GM12891 (cell line): ENCODE measurements at places on chromosomes 4 and X.

- no peak for DNase-seq
These were observed 12.7 kb upstream of the SMIM43 start for GRCh38 chr4:121777625-121778024.

DNA sequence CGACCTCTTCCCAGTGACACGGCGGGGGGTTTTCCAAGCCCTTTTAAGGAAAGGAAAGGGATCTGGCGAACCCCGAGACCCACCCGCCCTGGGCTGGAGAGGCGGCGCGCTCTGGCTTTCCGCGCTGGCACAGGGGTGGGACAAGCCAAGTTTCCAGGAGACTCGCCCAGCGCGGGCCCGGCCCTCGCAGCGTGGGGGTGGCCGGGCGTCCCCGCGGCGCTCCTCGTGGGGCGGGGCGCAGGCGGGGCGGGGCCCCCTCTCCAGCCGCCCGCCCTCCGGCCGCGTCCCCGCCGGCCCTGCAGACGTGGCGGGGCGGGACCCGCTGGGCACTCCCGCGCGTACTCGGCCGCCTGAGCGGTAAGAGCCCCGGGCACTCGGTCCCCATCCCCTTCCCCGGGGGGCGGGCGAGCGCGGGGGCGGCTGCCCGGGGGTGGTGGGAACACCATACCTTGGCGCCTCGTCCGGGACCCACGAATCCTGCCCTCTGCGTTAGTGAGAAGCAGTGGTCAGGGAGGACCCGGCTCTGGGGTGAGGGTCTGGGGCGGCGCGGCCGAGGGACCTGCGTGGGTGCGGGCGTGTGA, at the start of gene FAM114A1:
FAM114A1 (plus strand) TSS at position 329 of the 581 bp plus-strand sequence. CDS start 10,273 bp downstream, outside the sequence.
- peak; percentile 82 for DNase-seq

- DNase-seq, result no peak
These were observed 32.5 kb downstream of the TLL1 start for GRCh38 chr4:165905405-165906027.

DNA sequence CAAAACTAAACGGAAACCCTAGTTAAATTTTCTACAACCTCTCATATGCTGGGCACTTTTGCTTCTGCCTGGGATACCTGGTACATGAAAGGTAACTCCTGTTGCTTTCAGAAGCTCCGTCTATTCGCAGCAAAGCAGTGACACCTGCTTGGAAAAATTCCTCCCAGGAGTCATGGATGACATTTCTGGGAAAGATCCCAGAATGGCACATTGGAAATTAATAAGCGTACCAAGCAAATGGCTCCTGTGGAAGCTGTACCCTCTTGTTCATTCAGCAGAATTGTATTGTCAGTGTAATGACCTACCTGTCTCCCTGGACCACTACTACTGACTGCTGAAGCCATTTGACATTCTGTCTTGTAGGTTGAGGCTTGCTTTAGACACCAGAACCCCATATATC, 349.7 kb upstream of the NOCT start:
- DNase-seq, result no peak

GRCh38 chr4:51918251-51918650, 75.3 kb downstream of the DCUN1D4 start:
- DNase-seq, result no peak

DNA sequence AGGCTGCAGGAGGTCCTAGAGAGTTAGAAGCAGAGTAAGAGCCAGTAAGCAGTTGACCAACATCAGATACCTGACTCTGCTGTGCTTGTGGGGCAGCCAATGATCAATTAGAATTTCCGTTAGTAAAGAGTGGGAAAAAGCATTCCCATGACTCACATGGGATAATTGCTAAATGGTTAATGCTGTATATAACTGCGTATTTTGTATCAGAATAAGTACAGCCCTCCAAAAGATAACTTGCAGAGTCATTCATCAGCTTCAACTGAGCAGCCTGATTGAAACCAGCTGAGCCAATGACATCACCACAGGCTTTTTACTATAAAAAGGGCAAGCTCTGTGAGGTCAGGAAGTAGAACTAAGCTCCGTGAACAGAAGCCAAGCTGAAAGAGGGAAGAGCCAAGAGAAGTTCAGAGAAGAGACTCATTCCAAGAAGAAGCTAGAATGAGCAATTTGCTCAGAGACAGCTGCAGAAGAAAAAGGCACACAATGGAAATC, 67.9 kb downstream of the PPP3CA start:
- no peak for DNase-seq

DNA sequence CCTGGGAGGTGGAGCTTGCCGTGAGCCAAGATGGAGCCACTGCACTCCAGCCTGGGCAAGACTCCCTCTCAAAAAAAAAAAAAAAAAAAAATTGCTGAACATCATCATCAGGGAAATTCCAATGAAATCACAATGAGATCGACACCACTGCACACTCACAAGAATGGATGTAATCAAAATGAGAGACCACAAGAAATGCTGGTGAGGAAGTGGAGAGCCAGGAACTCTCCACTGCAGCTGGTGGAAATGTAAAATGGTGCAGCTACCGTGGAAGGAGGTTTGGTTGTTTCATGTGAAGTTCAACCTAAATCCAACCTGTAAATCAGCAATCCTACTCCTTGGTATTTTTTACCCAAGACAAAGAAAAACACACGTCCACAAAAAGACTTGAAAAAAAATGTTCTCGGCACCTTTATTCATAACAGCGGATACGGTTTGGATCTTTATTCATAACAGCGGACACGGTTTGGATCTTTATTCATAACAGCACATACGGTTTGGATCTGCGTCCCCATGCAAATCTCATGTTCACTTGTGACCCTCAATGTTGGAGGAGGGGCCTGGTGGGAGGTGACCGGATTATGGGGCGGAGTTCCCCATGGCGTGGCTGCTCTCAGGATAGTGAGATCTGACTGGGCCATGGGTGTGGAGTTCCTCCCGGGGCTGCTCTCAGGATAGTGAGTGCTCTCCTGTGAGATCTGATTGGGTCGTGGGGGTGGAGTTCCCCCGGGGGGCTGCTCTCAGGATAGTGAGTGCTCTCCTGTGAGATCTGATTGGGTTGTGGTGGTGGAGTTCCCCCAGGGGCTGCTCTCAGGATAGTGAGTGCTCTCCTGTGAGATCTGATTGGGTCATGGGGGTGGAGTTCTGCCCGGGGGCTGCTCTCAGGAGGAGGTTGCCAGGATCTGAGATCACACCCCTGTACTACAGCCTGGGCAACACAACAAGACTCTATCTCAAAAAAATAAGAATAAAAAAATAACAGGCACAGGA, 7.7 kb downstream of the GAK start:
- no peak for DNase-seq

GRCh38 chr4:87317527-87317926, 5.2 kb downstream of the HSD17B13 start:
- no peak for DNase-seq

- DNase-seq, result no peak
These were observed 654.6 kb downstream of the RAPGEF2 start for GRCh38 chr4:159757499-159757898.

- DNase-seq, result no peak
These were observed 10.2 kb downstream of the ATXN3L start for GRCh38 chrX:13309631-13310030.

- DNase-seq, result no peak
These were observed 20.2 kb downstream of the CCNG2 start for GRCh38 chr4:77177199-77177598.

DNA sequence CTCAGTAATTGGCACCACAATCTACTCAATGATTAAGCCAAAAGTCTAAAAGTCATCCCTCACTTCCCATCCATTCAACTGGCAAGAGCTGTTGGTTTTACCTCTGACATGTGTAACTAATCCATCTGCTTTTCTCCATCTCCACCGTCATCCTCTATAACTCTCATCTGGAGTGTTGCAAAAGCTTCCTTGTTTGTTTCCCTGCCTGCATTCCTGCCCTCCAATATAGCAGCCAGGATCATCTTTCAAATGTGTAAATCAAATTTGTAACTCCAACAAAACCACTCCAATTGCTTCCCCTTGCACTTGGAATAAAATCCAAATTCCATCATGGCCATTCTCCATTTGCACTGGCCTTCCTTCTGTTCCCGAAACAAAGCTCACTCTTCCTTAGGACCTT, 4.3 kb upstream of the PLAC8 start:
- no peak for DNase-seq

- DNase-seq, result no peak
These were observed 42.6 kb downstream of the SPANXA2 start for GRCh38 chrX:141632124-141632523.

GRCh38 chr4:122403861-122404260, 25.1 kb downstream of the ADAD1 start:
- DNase-seq, result no peak

DNA sequence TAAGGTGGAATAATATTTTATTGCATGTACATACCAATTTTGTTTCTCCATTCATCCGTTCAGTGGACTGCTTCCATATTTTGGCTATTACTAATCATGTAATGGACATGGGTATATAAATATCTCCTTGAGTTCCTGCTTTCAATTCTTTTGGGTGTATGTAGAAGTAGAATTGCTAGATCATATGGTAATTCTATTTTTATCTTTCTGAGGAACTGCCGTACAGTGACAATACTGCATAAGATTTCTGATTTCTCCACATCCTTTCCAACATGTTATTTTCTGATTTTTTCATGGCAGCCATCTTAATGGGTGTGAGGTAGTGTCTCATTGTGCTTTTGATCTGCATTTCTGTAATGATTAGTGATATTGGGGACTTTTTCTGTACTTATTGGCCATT, 19.2 kb downstream of the ALPK1 start:
- DNase-seq, result no peak

- no peak for DNase-seq
These were observed 35.9 kb downstream of the PNMA5 start for GRCh38 chrX:152958047-152958446.

DNA sequence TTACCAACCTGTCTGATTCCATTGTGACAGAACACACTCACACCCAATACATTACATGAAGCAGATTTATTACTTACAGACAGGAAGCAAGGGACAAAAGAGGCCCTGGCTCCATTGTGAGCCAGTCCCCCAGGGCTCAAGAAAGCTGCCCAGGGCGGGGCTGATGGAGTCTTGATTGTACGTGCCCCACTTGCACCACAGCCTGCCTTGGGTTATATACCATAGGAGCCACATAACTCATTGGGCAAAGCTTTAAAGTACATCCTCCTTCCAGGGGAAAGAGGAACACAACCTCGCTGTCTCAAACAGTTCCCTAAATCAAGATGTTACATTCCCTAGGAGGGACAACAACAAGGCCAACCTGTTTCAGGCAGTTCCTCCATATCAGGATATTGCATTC, 3.4 kb upstream of the ZRSR2 start:
- DNase-seq, result no peak

DNA sequence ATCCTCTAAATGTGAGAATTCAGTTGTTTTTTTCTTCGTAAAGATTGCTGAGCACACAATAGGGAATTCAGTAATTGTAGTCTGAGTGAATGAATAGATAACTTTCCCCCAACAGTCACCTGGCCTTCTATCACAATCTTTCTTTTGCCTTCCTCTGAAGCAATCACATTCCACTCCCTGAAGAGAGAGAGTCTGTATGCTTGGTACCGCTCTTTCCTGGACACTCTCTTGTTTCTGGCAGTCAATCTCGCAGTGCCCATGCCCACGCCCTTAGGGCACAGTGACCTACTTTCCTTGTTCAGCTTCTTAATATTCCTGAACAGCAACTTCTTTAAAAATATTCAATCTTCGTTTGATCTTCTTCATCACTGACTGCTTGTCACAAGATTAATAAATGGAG, 255.9 kb downstream of the ADAMTS3 start:
- no peak for DNase-seq

DNA sequence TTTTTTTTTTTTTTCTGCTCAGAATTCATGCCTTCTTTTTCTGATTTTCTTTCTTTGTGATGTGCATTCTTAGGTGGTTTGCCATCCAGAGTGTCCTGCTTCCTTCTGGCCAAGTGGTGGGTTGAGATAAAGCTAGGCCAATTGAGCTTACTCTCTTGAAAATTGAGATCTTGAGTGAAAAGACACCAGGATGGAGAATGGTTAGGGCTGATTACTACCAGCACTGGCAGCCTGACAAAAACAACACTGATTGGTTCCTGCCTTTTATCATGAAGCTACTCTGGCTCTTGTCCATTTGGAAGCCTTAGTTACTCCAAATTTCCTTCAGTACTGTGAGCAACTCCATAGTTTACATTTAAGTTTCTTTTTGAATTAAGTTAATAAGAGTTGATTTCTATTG, 404.0 kb downstream of the PPARGC1A start:
- no peak for DNase-seq
